Right renal pelvis (tissue), 4 donors: ENCODE measurements at places on chromosomes 7 and 10.

DNA sequence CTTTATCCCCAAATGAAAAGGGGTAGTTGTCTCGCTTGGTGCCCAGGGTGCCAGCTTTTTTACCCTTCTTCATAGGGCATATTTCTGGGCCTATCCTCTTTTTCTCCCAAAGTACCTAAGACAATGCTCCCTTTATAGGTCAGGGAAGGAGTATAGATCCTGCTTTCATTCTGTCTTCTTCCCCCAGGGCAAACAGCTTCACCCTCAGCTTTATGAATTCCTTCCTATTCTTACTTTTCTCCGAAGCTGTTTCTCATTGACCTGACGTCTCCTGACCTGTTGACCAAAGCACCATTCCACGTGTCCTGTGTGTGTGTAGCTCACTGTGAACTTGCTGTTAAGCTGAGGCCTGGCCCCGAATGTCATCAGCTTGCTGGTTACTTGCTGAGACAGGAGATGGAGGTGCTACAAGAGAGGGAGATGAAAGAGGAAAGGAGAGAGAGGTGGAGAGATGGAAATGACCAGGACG is 48.9 kb downstream of the PYROXD2 start:
- no peak for DNase-seq

DNA sequence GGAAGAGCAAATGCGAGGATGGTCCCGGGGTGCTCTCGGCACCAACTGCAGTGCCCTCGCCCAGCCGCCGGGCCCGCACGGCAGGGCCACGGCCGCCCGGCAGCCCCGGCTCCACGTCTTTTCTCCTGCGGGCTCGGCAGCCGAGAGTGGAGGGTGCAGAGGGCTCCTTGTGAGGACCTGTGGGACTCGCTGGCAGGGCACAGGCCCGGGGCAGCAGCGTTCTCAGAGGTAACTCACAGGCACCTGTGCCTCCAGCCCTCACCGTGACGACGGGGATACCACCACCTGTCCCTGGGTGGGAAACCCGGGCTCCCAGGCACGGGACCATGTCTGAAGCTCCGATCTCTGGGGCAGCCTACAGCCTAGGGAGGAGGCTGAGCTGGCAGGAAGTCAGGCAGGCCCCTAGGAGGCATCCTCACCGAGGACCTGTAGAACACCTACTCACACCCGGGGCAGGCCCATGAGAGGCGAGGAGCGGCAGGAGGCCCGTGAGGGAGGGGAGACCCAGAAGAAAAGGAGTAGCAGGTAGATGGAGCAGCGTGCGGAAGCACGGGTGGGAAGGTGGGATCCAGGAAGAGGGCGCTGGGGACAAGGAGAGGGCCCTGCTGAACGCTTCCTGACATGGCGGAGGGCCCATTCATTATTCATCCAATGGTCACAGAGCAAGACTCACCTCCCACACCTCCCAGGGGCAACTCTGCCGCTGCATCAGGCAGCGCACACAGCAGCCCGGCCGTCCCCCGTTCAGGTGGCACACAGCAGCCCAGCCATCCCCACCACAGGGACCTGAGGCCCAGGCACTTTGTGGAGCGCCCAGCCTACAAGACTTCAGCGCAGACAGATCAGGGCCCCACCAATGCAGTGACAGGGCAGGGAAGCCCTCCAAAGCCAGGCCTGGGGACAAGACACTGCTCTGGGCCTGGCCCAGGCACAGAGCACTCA is 244.9 kb downstream of the MAD1L1 start:
- no peak for DNase-seq

GRCh38 chr7:1752771-1753563 is 82.9 kb downstream of the ELFN1 start:
- DNase-seq: no peak

- DNase-seq: no peak
Observed at GRCh38 chr10:8967061-8967460, 912.6 kb downstream of the GATA3 start.

DNA sequence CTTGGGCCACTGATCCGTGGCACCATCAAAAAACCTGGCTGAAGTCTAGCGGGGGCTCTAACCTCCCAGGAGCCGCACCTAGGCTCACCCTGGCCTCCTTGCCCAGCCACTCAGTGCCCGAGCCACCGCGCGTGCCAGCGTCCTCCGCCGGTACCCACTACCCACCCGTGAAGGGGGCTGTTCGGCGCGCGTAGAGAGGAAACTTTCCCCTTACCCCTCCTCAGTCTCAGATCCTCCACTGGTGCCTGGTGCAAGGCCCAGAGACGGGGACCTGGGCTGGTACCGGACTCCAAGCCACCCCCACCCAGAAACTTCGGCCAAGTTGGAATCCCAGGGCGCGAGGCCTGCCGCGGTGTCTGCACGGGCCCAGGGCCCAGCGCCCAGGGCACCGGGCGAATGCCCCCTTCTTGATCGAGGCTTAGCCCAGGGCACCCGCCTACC is 3.5 kb upstream of the EBF3 start:
- no peak for DNase-seq

- no peak for DNase-seq
Observed at GRCh38 chr10:107545717-107546116, 381.2 kb upstream of the SORCS1 start.

DNA sequence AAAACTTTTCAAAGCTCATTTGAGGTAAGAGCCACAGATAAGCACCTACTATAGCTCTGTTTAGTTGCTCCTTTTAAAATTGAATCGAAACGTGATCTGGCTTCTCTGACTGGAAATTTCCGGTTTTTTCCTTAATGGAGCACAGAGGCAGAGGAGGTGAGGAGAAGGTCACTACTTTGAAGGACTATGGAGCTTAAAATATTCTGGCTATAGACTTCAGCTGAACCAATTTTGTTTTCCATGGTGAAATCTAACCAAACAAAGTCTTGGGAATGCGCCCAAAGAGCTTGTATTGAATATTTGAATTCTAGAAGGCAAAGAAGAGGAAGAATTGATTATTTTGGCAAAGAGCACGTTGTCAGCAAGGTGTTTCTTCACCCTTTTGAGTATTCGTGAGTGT is 711.1 kb downstream of the SUGCT start:
- no peak for DNase-seq
